NCI-H460 (cell line): ENCODE measurements at places on chromosomes 7 and 10. TPM values are rescaled to one million over a fixed set of nuclear protein-coding genes. Genes with fewer than 3 reads are reported as not detected.

DNA sequence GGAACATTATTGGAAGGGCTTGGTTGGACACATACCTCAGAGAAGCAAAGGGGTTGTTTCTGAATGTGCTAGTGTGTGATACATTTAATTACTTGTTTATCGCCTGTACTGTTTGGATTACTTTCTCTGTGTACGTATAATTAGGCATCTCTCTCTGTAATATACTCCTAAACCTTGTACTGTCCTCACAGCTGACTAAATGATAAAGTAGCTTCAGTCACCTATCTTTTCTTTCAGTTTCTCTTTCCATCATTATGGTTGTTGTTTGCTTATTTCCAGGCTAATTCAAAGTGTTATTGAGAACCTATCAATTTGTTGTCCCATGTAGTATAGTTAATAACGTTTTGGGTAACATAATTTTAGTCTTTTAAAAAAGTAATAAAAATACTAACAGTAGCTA, 34.0 kb downstream of the MXI1 start:
- DNase-seq: no peak

GRCh38 chr10:33315891-33316290, 18.6 kb downstream of the NRP1 start:
- DNase-seq: no peak

GRCh38 chr10:116053910-116054309, 219.1 kb downstream of the GFRA1 start:
- no peak for DNase-seq

The NODAL gene
- not detected in 2 replicates for total RNA-seq

The PRSS1 gene
- not detected in 2 replicates for total RNA-seq
